Posterior cingulate gyrus (tissue), 11 donors: ENCODE measurements at places on chromosomes 7 and 10.

DNA sequence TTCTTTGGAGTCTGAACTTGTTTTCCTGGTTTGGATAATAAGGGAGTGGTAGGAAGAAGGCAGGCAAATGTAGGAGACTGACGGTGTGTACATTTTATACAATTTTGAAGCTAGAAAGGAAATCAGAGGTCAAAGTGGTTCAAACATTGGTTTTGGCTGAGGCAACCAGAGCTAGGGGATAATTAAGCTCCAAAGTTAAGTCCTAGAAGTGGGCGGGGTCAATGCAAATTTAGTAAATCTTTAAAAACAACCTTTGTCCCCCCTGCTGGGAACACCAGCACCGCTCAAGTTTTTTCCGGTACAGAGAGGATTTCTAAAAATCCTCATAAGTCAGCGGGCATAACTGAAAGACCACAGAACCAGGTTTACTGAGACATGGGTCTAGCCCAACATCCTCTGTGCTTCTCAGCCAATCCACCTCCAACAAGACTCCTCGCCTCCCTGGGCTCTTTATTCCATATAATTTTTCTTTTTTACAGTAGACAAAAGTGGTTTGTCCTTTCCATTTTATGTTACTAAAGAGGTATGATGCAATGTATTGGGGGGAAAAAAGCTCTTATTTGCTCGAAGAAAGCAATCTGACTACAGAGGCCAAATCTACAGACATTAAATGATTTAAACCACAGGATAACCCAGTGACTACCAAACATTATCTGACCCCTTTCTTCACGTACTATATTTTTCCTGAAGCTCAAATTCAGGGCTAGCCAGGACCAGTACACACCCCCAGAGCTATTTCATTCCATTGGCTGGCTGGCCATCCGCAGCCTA lies 1.6 kb downstream of the GLUD1 start:
- no peak for DNase-seq

GRCh38 chr10:120156614-120157274 lies 264.2 kb downstream of the SEC23IP start:
- DNase-seq, result no peak

- peak; percentile 37 for DNase-seq
Measured at GRCh38 chr7:77697535-77697831, 1.2 kb downstream of the RSBN1L start.

DNA sequence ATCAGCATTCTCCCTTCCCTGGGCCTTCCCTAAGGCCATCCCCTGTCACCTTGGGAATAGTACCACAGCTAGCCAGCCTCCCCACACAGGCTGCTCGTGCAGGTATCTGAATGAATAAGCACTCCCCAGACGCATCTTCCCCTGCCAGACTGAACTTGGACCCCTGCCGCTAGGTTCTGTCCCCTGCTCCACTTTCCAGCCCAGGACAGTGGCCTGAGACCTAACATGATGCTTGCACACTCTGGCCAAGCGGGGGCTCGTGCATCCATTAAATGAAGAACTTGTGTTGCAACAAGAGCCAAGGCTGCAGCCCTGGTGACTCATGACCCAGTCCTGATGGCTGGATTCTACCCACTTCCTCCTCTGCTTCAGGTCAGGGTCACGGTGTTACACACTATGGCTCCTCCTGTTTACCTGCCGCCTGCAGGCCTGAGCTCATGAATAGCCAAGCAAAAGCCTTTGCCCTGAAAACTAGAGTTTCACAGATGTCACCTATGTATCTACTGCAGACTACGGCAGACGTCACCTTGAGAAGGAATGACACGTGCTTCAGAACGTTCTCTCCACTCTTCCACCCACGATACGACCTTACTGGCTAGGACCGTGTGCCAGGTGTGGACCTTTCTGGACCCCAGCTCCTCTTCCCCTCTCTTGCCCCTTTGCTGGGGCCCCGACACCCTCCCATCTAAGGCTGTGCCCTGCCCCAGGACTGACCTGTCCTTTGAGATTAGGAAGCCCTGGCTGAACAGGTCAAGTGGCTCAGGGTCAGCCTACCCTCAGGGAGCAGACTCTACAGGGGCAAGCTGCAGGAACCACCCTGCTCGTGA lies 6.5 kb downstream of the ASB13 start:
- DNase-seq, result no peak

DNA sequence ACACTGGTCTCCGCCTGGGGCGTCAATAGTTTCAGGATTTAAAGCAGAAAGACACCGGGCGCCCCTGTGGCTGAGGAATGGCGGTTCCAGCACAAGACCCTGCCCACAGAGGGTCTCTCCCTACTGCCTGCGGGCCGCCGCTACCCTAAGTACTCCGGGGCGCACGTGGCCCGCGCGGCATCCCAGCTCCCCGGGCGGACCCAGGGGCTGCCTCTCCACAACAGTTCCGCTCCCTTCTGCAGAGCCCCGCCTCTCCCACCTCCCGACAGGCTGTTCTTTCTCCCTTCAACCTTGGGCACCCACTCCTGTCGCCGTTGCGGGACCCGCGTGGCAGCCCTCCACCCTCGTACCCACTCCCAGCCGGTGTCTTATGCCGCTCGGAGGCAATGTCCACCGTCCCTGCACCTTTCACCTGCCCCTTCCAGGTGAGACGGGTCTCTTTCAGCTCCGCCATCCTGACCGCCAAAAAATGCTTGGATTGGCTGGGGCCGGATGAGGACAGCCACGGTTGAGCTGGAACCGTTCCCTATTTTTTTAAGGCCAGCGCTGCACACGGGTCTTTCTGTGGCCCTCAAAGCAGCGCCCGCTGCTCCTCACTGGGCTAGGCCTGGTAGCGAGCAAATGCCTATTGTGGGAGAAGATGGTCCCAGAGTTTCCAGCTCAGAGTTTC lies 1.6 kb upstream of the NKX2-3 start:
- DNase-seq, result no peak

GRCh38 chr7:44325811-44326241 lies 432 bp upstream of the CAMK2B start:
- DNase-seq, result no peak

GRCh38 chr7:80440883-80441282 lies 71.0 kb downstream of the GNAT3 start:
- DNase-seq, result no peak

DNA sequence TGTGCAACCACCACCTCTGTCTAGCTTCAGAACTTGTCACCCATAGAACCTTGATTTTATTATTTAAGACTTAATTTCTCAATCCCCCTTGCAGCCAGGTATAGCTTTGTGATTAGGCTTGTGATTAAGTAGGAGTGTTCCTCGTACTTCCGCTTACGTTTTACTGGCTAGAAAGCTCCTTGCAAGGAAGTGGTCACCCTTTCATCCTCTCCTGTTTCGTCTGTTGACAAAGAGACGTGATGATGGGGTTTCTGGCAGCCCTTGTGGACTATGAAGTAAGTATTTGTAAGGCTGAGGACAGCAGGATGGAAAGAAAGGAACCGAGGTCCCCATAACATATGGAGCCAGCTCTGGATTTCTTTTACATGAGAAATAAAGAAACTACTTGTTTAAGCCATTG lies 86.5 kb upstream of the KDM7A start:
- no peak for DNase-seq

DNA sequence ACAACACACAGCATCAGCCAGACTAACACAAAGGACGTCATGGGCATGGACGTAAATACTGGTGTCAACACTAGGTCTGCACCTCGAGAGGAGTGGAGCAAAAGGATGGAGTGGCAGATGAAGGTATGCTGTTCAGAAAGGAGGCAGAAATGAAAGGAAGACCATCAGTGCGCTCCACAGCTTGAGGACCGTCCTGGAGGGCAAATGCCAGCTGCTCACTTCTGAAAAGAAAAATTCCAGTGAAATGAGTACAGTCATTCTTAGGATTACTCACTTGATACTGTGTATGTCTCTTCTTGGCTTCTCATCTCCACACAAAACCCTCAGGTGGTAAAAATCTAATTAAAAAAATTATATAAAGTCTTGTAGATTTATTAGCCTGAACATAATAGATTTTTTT lies 44.8 kb downstream of the EGFR start:
- DNase-seq, result no peak

GRCh38 chr10:28914701-28915100 lies 237.4 kb downstream of the BAMBI start:
- no peak for DNase-seq

- DNase-seq, result no peak
Measured at GRCh38 chr7:134587750-134588149, 38.8 kb downstream of the AKR1B15 start.

GRCh38 chr10:17805921-17806577 lies 3.1 kb upstream of the MRC1 start:
- DNase-seq, result no peak

DNA sequence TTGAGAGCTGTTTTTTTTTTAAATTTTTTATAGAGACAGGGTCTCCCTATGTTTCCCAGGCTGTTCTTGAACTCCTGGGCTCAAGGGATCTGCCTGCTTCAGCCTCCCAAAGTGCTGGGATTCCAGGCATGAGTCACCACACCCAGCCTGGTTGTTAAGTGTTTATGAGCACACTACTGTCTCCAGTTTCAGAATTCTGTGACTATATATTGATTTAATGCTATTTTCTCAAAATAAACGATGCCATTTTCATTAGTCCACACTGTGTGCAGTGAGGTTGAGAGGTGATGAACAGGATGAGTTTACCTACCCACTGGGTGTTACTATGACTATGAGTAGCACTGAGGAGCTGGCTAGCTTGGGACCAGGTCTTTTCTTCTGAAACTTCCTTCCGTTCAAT lies 110.9 kb upstream of the FAM180A start:
- DNase-seq, result no peak

GRCh38 chr7:53531-53930 lies 138.8 kb upstream of the FAM20C start:
- peak; percentile 1 for DNase-seq

- DNase-seq, result no peak
Measured at GRCh38 chr10:33093362-33093761, 135.3 kb upstream of the ITGB1 start.

DNA sequence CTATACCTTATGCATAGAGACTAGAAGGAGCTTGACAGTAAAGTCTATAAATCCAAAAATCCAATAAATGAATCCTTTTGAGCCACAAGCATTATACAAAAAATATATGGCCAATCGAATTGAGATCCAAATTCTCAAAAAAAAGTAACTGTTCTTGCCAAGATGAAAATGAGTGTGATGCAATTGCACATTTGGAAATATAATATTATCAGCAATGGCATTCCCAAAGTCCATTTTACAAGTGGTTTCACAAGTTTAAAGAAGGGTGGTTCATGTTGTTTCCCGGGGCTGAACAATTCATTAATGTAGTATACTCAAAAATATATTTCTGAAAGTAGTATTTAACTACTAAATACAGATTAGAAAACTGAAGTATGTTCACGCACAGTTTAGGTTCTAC lies 7.3 kb downstream of the RP9 start:
- DNase-seq, result no peak

DNA sequence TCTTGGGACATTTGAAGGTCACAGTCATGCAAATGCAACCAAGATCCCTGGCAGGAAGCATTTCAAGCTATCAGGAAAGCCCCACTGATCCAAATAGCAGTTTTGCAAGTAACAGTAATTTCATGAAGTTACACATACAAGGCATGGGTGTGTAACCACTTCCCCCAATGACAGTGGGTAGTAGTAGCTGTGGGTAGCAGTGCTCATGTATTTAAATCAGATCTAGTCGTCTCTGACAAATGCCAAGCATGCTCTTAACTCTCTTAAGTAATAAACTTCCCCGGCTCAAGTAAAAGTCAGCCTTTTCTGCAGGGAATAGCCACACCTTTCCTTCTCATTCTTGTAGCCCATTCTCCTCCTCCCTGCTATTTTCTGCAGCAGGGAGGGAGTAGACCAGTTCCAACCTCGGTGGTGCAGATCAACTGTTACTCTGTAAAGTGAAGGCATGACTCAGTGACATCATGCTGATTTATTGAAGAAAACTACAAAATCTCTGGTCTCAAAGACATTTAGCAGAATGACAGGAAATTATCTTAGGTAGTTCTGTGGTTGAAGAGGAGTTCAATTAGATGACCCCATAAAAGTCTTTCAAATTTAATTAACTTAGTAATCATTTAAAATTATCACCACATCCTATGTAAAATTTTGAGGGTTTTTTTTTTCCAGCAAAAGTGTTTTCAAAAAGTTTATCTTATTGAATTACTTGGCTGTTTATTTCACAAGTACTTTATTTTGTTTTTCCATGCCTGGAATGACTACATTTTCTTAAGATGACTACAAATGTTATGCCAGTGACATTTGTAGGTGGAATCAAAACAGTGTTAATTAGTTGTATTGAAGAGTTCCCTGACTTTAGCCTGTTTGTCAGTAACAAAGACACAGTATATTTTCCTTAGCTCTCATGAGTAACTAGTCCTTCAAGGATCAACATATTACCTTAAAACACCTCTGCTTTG lies 568.3 kb downstream of the INHBA start:
- no peak for DNase-seq

GRCh38 chr7:151626422-151627115 lies 106.9 kb upstream of the RHEB start:
- no peak for DNase-seq

GRCh38 chr10:77904100-77904840 lies 22.3 kb downstream of the DLG5 start:
- no peak for DNase-seq

- DNase-seq, result no peak
Measured at GRCh38 chr10:94225589-94225988, 137.2 kb downstream of the NOC3L start.

- DNase-seq, result no peak
Measured at GRCh38 chr10:131181456-131181855, 130.1 kb downstream of the TCERG1L start.

GRCh38 chr10:124955243-124955642 lies 13.3 kb downstream of the ZRANB1 start:
- no peak for DNase-seq

DNA sequence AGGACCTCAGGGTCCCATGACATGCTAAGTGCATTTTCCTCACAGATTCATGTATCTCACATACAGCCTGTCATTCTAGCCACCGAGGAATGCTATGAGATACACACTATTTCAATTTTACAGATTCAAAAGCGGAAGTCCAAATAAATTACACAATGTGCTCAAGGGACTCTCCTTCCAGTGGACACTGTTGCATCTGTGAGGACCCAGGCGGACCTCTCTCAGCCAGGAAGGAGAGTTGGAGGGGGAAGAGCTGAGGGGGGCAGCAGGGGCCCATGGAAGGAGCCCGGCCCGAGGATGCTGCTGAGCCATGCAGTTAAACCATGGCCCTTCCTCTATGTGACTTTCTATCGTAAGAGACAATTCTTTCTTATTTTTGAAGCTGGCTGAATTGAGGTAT lies 93.6 kb downstream of the VOPP1 start:
- no peak for DNase-seq

DNA sequence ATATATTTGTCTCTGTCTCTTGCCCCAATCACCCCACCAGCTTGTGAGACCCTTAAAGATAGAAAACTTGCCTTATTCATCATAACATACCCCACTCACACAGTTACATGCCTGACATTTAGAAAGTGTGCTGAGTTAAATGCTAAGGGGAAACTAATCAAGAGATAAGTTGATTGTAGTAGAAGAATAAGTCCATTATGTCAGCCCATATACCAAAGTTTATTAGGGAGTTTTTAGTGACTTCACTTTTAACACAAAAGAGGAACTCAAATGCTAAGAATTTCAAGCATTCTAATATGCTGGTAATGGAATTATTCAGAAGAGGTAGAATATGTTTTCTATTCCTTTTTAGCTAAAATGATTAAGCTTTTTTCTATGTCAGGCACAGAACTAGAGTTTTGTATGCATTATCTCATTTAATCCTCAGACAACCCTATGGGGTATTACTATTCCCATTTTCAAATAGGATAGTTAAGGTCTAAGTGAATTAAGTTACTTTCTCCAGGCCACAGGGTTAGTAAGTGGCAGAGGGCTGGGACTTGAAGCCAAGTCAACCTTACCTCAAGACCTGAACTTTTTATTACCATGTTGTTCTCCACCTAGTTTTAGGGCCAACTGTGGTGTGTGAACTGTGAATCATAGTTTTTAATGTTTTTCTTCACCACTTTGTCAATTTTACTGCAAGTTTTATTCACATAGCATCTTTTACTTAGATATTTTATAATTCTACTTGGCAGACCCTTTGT lies 19.6 kb downstream of the ASAH2 start:
- no peak for DNase-seq
